ENCODE measurements at places on chromosomes 2 and 18.
A peak's percentile ranks its signal among the peaks of the same experiment; 100 is the strongest.

DNA sequence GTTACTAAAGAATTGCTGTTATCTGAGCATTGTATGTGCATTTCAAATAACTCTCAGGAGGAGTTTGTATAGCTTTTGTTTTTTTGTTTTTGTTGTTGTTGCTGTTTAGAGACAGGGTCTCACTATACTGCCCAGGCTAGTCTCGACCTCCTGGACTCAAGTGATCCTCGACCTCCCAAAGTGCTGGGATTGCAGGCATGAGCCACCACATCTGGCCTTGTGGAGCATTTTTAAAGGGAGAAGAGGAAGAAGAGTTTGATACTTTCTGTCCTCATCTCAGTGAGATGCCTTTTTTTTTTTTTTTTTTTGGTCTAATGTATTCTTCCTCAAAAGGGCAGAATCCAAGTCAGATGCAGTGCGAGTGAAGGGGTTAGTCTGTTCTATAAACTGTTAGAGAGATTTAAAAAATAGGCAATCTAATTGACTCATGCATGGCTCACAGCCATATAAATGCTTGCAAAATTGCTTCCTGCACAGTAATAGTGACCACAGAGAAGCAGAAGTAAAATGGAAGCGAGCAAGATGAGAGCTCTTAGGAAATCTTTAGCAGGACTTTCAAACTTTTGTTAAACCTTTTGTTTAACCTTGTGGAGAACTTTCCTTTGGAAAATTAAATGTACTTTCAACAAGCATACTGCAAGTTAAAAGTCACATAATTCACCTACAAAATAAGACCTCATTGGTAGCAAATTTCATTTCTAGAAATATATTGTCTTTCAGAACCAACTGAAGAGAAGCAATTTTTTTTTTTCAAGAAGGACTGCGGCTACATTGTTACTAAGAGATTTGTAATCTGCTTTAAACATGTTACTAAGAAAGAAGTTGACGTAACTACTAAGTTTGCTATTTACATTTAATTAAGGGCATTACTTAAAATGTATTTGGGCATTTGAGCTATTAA is 52.3 kb upstream of the ROCK1 start:
- no peak for DNase-seq

DNA sequence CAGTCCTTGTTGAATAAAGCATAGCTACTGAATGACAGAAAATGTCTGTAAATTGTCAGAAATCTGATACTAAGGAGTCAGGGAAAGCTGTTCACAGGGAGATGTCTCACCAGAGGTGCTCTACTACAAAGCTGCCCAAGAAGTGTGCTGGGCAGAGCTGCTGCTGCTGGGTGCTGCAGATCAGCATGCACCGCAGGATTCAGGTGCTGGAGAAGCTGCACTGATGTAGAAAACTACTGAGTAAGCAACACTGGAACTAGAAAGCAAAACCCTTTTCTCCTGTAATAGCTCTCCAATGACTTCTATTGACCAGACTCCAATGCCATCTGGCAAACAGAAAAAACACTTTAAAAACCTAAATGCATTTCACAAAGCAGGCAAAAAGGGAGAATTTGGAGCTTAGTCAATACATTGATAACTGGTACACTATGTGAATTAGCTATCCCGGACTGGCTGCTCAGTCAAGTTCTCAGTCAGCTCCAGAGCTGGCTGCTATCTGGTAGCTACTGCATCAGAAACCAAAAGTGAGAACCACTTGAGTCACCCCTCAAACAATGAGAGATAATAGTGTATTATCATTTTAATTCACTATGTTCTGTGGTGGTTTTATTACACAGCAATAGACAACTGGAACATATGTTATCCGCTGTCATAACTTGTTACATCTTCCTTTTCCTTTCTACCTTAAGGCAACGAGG is 493.1 kb downstream of the CPS1 start:
- no peak for DNase-seq

DNA sequence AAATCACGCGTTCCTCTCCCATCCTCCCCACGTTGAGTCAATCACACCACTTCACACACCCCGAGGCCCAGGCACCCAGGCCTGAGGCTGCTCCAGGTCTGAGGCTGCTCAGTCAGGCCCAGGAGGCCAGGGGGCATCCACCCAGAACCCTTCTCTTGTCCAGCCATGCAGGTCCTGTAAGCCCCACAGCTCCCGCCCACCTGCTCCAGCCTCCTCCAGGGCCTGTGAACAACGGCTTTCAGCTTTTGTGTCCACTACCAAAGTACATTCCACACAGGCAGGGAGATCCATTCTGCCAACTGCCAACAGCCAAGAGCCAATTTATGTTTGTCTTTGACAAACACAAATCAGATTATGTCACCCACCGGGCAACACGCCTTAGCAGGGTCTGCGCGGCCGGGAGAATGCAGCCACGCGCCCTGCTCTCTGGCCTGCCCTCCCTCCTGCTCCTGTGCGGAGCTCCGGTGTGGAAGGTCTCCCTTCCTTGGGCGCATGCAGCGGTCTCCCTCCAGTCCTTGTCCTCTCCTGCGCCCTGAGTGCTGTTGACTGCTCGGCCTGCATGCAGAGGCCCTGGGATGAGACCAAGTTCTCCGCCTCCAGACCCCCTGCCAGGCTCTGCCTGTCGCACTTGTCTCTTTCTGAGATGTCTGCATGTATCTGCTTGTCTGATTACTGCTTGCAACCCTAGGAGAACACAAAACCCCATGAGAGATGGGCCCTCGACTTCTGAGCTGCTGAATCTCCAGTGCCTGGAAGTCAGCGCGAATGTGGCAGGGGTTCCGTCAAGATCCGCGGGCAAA is 146.6 kb downstream of the ZNF516 start:
- no peak for DNase-seq

DNA sequence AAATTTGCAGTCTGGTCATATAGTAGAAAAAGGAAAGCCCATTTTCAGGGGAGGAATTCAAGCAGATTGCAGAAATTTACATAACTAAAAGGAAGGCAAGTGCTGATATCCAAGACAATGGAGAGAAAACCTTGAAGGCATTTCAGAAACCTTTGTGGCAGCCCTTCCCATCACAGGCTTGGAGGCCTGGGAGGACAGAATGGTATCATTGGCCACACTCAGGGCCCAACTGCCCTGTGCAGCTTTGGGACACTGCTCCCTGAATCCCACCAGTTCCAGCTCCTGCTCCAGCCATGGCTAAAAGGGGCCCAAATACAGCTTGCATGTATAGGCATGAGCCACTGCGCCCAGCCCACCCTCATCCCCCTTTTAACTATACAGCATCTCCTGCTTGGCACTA is 81.1 kb upstream of the NYAP2 start:
- DNase-seq = no peak

DNA sequence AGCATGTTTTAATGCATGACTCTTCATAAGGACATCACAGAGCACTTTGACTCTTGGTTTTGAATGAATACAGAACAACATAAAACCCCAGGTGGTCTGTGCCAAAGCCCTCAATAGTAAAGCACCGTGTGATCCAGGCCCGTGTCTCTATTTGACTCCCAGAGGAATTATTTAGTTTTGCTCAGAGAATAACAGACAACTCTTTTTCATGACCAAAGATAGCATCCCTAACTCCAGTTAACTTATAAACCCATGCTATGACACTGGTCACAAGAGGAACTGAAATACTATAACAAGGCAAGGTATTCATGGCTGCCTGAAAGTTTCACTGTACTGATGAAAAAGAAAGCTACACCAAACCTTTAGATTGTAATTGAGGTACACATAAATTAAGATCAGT is 128.4 kb downstream of the IKZF2 start:
- DNase-seq = peak; percentile 78

- no peak for DNase-seq
Observed at GRCh38 chr2:10365412-10365811, 62.7 kb downstream of the HPCAL1 start.

GRCh38 chr2:190938771-190939335 is 58.2 kb downstream of the GLS start:
- no peak for DNase-seq

- DNase-seq = no peak
Observed at GRCh38 chr18:57436965-57437333, 1.8 kb downstream of the ONECUT2 start.

DNA sequence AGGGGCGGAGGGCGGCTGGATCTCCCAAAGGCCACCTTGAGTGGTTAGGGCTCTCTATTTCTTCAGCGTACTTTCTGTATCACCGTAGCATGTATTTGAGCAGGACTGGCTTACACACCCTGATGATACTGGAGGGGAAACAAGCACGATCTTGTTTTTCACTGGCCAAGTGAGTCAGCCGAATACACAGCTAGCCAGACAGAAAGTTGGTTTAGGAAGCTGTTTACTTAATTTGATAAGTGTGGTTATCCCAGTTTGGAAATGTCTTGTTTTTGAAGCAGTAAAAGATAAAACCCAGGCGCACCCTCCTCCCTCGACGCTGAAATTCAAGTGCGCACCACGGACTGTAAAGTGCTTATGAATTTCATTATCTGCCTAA is 582 bp downstream of the RIOK3 start:
- peak; percentile 29 for DNase-seq

DNA sequence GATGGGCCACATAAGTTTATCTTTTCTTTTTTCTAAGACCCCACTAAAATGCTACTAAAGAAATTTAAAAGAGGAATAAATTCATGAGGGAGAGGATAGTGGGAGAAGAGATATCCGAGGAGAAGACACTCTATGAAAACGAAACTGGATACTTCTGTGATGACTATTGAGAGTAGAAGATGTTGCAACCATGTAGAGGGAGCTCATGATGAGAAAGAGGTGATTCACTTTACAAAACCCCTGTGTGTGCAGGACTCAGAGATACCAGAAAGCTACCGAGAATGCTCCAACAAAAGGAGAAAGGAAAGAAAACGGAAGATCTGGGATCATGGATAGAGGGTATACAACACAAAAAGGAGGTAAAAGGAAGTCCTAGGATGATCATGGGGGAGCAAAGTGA is 34.9 kb downstream of the SLC38A11 start:
- DNase-seq = no peak

GRCh38 chr18:44325903-44326635 is 354.6 kb upstream of the SETBP1 start:
- DNase-seq = peak; percentile 54

DNA sequence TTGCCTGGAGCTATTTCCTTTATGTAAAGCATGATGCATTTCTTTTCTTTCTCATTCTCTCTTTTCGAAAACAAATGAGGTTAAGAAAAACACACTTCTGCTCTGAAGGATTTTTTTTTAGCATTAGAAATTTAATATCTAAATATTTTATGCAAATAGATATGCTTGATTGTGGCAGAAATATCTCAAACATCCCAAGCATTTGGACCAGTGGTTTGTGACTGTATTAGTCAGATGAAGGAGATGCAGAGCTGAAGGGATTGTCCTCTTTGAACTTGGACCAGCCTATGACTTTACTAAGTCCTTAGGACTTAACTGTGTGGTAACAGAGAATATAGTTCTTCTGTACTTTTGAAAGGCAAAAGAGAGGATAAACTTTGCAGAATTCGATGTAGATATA is 335.9 kb upstream of the NT5C1B start:
- DNase-seq = no peak

DNA sequence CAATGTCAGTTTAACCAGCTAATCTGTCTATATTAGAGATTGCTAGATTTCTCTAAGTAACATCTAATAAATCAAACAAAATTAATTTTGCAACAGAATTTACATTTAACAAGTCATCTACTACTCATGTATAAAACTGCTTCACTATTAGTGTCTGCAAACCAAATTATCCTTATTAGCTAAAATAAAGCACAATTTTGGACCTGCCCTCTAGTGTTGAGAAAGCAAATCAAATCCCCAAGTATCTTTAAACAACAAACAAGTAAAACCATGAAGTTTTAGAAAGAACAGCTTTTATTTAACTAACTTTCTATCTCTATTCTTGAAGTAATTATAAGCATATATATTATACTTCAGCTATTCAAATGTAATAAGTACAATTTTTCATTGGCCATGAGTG is 113.1 kb upstream of the SP3 start:
- no peak for DNase-seq

DNA sequence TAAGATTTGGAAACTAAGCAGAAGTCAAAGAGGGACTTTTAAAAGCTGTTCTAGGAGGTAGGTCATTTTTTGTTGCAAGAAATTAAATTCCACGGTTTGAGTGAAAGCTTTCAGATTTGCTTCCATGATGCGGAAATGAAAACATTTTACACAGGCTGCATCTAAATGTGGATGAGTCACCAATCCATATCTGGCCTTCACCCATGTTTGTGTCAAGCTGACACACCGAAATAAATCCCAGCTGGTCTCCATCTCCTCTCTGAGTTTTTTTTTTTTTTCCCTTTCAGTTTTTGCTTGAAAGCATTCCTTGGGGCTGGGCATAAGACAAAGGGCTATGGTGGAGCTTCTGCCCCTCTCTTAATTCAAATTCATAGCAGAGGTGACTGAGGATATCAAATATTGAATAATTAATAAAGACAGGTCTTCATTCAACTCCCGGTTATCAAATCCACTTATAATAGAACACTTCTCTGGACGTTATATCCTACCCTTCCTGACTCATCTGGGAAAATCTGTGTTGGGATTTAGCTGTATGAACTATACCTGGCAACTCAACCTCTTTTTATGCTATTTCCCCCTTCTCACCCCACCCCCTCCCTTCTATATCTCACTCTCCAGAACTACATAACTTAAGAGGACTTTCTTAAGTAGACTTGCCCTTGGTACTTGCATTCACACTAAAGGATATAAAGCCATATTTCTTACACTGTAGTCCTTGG is 558.3 kb upstream of the GCFC2 start:
- DNase-seq = no peak

DNA sequence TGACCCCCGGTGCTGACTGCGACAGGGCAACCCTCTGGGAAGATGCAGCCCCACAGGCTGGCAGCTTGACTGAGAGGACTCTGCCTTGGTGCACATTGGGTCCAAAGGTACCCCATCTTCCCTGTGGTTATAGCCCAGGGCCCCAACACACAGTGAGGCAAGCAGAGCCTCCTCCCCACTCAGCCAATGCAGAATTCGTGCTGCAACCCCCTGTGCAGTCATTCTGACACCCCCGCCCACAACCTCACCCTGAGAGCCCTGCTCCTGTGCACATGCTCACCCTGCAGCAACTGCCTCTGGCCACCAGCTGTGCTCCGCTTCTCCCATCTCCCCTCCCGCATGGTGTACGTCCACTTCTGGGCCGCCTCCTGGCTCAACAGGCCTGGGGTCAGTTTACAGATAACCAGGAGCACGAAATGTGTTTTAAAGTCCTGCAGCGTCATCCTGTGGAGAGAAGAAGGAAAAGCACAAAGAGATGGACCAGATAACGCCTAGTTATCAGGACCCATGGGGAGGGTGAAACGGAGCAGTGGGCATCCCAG is 24.4 kb downstream of the CAPN14 start:
- no peak for DNase-seq

- DNase-seq = no peak
Observed at GRCh38 chr2:128514555-128514955, 195.9 kb upstream of the HS6ST1 start.
